WTC11 (cell line): ENCODE measurements at places on chromosomes 7 and 10. TPM values are rescaled to one million over a fixed set of nuclear protein-coding genes. Genes with fewer than 3 reads are reported as not detected.

DNA sequence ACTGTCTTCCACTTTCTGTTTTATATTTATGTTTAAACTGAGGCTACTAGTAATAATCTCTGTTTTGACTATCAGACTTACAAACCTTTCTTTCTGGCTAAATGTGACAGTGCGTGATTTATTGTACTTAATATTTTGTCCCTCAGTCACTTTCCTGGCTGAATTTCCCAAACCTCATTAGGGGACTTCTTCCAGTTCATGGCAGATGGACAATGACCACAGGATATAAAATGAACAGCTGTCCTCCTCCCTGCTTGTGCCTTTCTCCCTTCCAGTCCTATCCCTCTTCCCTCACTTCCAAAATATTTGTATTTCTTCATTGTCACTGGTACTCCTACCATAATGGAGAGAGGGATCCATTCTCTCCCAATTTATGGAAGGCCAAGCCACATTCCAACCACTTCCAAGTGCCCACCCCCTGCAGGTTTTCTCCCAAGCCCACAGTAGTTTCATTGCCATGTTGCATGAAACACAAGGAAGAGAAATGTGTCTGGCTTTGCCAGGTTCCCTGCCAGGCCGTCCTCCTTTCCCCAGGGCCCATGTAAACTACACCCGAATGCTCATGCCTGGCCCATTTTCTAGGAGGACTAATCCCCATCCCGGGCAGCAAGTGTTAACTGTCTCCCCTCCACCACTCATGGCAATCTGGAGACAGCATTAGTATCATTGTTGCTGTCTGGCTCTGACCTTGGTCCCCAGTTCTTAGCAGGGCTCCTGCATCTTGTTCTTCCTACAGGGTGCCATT lies 269.5 kb upstream of the SLC26A5 start:
- DNase-seq: no peak

DNA sequence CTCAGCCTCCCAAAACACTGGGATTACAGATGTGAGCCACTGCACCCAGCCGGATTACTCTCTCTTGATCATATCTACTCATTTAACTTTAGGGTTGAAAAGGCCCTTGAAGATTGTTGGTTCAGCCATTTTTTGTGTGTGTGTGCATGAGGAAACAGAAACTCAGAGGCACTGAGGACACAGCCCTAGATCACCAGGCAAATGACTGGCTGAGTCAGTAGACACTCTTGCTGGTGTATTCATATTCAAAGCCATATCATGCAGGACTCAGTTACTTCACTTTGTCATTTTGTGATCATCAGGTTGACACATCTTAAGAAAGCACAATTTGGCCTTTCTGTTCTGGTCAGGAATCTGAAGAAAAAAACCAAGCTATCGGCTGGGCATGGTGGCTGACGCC lies 253.4 kb downstream of the TRIL start:
- DNase-seq: no peak

Gene RPEL1
- total RNA-seq: 0.09 TPM in 1 of 3 replicates, not detected in the others

GRCh38 chr7:100563809-100564400 lies 9.8 kb downstream of the SAP25 start:
- peak; percentile 94 for DNase-seq

DNA sequence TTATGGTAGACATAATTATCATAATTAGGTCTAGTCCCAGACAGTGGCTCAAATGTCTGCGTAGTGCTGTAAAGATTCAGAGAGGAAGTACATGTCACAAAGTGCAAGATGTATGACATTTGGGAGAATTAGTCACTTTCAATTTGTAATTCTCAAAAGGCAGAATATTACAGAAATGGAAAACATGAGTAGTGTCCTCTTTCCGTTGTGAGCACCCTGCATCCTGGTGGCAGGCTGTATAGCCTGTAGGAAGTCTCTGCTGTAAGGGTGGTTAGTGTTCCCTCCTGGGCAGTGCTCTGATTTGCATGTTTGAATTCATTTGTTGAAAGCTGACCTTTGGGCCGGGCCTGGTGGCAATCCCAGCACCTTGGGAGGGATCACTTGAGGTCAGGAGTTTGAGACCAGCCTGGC lies 17.0 kb downstream of the CDK14 start:
- no peak for DNase-seq

DNA sequence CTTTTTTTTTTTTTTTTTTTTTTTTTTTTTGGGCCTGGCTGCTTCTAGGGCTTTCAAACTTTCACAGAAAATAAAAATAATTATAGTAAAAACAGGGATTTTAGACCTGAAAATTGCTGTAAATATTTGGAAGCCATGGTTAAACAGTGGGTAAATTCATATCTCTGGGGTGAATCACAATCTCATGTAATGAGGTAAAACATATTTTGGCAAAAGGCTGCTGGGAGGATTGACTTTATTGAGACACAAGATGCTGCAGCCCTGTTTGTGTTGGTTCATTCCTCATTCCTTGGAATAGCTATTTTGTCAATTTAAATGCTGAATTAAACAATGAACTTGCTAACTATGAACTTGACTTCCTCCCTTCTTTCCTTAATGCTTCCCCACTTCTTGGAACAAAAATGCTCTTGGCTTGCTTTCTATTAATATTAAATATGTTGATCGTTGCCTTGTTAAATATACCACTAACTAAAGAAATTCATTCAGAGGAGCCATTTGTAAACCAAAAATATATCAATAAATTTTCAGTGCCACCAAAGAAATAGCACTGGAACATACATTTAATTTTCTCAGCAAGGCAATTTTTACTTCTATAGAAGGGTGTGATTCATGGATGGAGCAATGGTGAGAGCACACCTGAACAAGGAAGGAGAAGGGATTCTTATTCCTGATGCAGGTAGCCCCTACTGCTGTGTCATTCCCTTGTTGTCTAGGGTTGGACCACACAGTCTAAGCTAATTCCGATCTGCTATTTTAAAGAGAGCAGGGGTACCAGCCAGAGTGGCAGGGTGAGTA lies 24.6 kb downstream of the AGK start:
- DNase-seq: no peak

Gene CALHM1
- 0.30 to 0.55 TPM (median 0.39 TPM) in 3 replicates for total RNA-seq

DNA sequence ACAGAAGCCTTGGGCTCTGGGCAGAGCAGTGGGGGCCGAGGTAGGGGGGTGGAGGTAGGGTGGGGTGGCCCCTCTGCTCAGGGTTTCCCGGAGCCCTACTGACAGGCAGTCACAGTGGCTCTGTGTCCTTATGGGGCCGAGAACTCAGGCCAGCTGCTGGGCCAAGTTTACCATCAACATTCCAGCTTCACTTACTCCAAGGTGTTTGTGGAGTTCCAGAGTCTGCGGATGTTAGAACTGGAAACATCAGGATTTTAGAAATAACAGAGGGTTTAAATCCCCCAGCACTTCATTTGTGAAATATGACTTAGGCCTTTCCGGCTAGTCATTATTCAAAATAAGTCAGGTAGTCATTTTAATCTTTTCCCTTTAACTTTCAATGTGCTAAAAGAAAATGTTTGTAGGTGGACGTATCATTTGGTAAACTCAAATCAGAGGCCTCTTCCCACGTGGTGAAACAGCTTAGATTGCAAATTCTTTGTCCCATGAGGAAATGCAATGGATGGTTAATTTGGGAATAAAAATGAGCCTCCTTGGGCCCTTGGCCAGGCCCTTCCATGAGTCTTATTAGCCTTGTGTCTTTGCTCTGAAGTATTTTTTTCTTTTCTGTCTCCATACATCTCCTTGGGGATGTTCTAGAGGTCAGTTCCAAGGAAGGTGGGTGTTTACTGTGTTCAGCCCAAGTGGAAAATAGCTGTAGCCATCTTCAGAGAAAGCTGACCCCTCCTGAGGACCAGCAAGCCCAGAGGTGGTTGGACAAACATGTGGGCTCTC lies 99.6 kb upstream of the BTBD16 start:
- no peak for DNase-seq

DNA sequence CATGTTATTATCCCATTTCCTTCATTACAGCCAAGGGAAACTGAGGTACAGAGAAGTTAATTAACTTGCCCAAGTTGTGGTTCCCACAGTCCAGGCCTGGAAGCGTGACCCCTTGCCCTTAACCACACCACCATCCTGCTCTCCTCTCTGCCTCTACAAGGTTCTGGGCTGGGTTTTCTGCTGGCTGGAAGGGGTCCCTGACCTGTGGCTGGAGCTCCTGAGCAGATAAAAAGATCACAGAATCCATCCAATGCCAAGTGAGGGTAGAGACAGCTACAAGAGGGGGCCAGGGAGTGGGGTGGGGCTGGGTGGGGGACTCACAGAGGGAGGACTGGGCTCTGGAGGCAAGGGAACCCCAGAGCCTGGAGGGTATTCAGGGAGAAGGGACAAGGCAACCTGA lies 9.7 kb downstream of the ASB10 start:
- no peak for DNase-seq

GRCh38 chr10:93150990-93151547 lies 77.4 kb downstream of the CYP26A1 start:
- DNase-seq: no peak

Gene C1GALT1
- 106 to 114 TPM (median 107 TPM) in 3 replicates for total RNA-seq

GRCh38 chr10:107390563-107390962 lies 226.1 kb upstream of the SORCS1 start:
- DNase-seq: no peak

Gene CTAGE8
- 5.6 to 8.4 TPM (median 7.9 TPM) in 3 replicates for total RNA-seq

- DNase-seq: no peak
These were observed 23.8 kb downstream of the CHST15 start for GRCh38 chr10:124069341-124070264.

- DNase-seq: no peak
These were observed 31.0 kb downstream of the SLIT1 start for GRCh38 chr10:97154781-97155180.

Gene GOLGA7B
- 0.07 to 0.24 TPM (median 0.07 TPM) in 3 replicates for total RNA-seq

- DNase-seq: no peak
These were observed 251.4 kb upstream of the KLF14 start for GRCh38 chr7:130985361-130985760.

GRCh38 chr7:11213266-11213665 lies 239.6 kb downstream of the PHF14 start:
- DNase-seq: no peak
